Esophagus squamous epithelium (tissue), 5 donors: ENCODE measurements at places on chromosomes 12 and 14.

DNA sequence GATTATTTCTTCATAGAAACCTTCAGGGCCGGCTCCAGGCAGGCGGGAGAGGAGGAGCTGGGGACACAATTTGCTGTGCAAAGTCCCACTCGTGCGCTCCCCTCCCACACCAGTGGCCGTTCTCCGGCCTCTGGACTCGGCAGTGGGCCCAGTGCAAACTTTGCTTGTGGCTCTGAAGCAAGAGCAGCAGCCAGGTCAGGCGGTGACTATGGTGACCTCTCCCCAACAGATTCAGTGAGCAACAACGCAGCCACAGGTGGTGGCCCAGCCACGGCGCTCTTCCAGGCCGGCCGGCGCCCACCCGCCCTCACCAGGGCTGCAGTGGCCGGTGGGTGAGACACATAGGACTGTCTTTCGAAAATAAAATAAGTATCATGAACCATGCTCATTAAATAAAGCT, 29.5 kb downstream of the VPS37B start:
- no peak for DNase-seq

GRCh38 chr12:47449797-47450196, 256.0 kb downstream of the RPAP3 start:
- DNase-seq, result no peak

DNA sequence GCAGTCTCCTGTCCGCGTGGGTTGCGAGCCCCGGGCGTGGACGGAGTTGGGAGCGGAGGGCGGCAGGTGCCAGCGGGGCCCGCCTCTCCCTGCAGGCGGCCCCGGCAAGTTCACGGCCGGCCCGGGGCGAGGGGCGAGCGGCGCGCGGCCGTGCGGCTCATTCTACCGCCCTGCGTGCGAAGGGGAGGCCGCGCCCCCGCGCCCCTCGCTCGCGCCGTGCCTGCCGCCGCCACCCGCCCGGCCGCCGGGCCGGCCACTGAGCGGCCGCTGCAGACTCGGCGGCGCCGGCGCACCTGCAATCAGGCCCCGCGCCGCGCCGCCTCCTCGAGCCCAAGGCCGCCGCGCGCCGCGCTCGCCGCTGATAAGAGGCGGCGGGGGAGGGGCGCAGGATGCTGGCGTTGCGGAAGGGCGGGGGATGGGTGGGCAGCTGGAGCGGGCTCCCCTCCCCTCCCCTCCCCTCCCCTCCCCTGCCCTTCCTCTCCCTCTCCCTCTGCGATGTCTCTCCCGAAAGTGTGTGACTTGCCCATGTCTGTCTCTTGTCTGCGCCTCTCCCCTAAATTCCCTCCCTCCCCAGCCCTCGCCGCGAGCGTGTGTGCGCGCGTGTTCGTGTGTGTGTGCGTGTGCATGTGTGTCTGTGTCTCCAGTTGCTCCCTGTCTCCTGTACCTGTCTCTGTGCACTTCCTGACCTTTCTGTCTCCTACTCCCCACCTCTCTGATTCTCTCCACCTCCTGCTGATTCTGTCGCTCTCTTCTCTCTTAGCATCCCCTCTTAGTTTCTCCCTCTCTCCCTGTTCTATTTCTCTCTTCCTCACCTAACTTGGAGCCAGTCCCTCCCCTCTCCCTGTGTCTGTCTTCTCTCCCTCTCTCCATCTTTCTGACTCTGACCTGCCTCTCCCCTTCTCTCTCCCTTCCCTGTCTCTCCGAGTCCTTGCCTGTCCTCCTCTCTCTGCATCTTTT, 768.1 kb upstream of the TBX3 start:
- DNase-seq, result no peak

DNA sequence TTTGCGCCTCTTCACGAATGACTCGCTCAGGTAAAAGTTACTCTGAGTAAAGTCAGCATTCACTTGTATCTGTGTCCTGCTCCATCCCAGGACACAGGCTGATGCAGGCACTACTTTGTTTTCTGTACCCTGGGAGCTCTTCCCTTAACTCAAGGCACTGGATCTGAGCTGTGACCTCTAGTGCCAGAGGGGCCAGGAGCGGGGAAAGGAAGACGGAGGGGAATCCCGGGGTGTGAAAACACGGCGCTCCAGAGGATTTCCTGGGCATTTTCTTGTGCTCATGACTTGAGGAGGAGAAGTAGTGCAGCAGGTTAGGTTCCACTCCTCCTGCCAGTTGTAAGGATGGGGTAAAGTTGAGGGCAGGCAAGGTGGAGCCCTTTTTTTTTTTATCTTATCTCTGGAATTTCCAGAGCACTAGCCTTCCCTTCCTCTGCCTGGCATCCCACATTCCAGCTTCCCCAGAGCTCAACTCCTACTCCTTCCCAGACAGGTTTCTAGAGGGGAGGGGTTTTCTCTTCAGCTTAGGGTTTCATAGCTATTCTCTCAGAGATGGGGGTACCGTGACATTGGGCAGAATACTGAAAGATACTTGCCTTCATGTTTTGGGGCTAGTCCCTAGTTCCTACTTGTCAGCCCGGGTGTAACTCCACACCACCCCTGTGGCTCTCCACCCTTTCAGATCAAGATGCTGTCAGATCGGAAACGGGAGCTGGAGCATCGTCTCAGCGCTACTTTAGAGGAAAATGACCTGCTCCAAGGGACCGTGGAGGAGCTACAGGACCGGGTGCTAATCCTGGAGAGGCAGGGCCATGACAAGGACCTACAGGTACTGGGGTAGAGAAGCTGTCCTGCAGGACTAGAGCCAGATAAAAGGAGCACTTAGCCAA, 52.3 kb downstream of the RAB35 start:
- DNase-seq, result no peak

DNA sequence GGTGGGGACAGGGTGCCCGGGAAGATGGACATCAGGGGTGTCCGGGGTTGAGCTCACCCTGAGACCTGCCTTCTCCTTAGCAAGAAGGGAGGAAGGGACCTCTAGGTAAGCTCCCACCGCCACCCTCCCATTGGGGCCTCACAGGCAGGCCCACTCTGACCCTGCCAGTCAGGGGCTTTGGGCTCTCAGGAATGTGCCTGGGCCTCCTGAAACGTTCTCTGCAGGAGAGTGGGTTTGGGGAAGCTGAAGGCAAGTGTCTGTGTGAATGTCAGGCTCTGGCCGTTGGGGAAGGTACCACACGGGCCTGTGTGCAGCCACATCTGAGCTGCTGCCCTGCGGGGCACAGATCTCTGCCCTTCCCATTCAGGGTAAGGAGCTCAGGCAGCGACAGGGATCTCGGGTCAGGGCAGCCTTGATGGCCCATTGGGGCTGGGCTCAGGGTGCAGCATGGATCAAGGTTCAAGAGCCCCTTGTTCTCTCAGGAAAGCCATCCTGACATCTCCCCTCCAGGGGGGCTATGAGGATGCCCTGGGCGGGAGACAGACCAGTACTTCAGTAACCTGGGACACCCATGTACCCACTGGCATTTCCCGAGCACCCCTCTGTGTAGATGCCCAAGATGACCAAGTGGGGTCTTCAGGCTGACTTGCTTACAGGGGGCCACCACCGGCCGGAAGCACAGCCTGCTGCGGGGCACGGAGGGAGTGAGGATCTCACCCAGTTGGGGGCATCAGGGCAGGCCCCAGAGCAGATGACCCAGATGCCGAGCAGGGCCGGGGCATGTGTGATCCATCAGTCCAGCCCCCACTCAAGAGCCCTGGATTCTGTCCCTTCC, 29.7 kb downstream of the FAM222A start:
- no peak for DNase-seq
